ENCODE measurements at places on chromosomes 5 and 9.

GRCh38 chr5:135131801-135132680, 98.0 kb upstream of the PITX1 start:
- no peak for DNase-seq

- DNase-seq = no peak
Measured at GRCh38 chr5:142819292-142819691, 49.1 kb downstream of the ARHGAP26 start.

GRCh38 chr5:71786337-71787055, 67.4 kb downstream of the CARTPT start:
- DNase-seq = no peak

- no peak for DNase-seq
Measured at GRCh38 chr9:113882636-113883164, 6.6 kb downstream of the ZNF618 start.

- peak; percentile 60 for DNase-seq
Measured at GRCh38 chr5:16550316-16550952, 66.4 kb downstream of the RETREG1 start.

GRCh38 chr9:87160148-87161102, 213.1 kb upstream of the GAS1 start:
- no peak for DNase-seq

DNA sequence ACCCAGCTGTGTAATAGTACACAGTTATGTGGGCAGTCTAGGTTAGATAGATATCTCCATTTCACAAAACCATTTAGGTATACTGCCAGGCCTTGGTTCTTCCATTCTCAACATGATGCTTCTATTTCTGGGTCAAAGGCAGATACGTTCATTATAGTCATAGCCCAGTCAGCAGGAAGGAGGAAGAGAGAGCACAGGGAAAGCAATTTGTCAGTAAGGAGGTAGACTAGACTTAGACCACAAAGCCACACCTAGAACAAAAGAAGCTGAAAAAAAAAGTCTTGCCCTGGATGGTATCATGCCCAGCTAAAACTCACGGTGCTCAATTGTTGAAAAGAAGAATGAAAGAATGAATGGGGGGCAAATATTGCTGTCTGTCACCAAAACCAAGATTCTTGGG, 7.6 kb downstream of the INVS start:
- no peak for DNase-seq

GRCh38 chr5:53512539-53512938, 32.1 kb downstream of the FST start:
- DNase-seq = no peak

DNA sequence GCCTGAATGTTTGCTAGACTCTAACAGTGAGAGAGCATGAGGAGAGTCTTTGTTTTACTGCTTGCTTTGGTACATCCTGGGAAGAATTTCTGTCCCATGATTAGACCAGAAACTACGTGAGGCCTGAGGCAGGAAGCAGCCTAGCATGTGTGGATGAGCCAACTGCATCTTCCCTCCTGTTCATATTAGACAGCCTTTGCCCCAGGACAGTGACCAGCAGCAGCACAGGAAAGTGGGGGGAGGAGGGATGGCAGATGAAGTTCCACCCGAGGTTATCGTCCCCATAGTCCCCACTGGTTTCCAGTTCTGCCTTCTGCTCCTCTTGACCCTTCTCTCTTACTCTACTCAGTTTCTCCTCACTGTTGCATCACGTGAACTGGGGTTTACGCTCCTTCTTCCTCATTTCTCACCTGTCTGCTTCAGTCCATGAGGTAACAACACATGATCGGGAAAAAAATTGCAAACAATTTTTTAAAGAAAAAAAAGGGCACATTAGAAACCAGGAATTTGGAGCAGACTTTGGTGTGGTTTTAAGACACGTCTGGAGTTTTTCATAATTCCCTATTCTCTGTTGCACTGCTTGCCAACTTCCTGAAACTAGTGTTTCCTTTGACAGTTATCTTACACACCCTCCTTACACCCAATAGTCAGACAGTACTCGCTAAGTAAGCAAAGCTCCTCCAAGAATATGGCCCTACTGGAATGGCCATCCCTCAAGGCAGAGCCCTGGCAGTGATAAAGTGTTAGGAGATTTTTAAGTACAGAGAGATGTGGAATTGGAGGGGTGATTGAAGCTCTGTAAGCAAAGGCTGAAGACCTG, 84.1 kb downstream of the SNX18 start:
- no peak for DNase-seq

GRCh38 chr5:133917785-133918184, 50.6 kb downstream of the C5orf15 start:
- no peak for DNase-seq

- no peak for DNase-seq
Measured at GRCh38 chr9:92517046-92517445, 18.7 kb downstream of the ECM2 start.

DNA sequence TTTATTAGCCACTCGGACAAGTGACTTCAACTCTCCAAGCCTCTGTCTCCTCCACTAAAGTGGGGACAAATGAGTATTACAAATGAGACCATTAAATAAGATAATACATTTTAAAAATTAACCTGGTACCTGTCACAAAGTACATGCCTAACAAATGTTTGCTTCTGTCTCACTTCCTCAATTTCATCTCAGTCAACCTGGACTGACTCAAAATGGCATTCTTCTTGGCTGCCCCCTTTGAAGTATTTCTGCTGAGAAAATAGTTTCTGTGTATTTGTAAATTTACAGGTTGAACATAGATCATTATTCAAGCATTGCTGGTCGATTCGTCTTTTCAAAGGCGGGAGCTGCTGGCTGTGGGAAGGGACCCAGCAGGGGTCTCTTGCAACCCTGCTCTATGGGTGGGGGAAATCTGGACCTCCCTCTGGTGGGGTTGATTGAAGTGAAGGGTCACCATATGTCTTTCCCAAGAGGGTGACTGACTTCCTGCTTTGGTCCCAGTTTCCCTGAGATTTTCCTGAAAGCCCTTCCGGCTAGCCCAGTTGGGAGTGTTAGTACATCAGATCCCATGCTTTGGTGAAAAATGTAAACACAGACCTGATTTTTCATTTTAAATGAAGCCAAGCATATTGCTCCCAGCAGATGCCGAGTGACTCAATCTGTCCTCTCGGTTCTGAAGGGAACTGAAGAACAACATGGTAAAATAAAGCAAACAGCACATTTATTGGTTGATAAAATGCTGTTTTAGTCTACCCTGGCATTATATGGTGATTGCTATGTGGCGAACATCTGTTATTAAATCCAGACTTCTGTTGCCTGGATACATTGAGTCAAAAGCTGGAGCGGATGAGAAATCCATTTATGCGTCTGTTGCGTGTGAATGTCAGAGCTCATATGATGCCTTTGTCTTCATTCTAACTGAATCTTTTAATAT, 73.0 kb downstream of the KCNIP1 start:
- no peak for DNase-seq

DNA sequence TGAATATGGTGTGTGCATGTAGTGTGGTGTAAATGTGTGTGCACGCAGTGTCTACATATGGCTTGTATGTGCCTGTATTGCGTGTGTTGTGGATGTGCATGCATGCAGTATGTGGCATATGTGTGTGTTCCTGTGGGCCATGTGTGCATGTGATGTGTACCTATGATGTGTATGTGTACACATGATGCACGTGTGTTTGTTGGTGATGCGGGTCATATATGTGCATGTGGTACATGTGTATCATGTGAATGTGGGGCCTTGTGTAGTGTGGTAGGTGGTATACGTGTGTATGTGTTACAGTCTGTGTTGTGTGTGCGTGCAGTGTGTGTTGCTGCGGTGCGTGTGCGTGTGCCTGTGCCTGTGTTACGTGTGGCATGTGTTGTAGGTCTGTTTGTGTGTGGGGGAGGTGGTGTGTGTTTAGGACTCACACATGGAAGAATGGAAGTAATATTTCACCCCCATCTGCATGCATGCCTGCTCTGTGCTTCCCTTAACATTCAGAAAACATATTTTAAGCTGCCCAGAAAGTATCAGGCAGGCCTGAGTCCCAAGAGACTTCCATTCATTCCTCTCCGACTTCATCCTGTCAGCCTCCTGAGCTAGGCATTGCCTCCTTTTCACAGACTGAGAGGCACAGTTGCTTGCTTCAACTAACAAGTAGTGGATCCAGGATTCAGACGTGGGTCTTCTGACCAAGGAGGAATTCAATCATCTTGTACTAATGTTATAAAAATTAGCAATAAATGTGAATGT, 55.4 kb upstream of the RUFY1 start:
- DNase-seq = no peak

DNA sequence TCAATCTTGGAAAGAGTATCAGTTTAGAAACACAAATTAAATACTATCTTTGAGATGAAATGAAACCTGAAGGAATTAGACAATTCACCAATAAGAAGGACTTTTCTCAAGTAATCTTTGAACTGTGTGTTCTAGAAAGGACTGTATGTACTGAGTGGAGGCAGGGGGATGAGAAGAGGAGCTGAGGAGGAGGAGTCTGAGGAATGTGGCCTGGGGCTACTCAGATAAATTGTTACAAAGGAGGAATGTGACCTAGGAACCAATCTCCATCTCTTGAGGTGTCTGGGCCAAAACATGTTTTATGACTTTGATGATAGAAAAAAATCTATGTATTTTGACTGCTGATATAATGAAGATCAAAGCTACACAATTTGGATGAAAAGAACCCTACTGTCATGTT, 124.3 kb upstream of the ANKRD55 start:
- DNase-seq = no peak

- DNase-seq = no peak
Measured at GRCh38 chr5:104951829-104952228, 1389.2 kb upstream of the NUDT12 start.

GRCh38 chr5:73213566-73213998, 40.6 kb downstream of the TMEM174 start:
- DNase-seq = no peak

DNA sequence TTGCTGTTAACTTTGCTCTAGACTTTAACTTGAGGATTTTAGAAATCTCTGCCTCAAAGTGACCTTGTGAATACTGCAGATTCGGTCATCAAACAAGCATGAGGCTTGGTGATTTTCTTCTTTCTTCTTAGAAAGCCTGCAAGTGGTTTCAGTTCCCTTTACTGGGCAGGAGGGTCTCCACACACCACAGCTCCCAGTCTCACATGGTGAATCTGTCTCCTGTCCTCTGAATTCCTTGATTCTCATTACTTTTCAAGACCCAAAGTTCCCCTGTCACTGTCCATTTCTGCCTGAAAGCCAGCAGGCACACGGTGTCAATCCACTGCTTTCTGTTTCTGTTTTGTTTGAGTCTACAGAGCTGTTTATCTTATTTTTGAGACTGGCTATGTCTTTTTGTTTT, 14.1 kb downstream of the HSPB3 start:
- no peak for DNase-seq

- no peak for DNase-seq
Measured at GRCh38 chr5:9212605-9213004, 333.3 kb downstream of the SEMA5A start.

DNA sequence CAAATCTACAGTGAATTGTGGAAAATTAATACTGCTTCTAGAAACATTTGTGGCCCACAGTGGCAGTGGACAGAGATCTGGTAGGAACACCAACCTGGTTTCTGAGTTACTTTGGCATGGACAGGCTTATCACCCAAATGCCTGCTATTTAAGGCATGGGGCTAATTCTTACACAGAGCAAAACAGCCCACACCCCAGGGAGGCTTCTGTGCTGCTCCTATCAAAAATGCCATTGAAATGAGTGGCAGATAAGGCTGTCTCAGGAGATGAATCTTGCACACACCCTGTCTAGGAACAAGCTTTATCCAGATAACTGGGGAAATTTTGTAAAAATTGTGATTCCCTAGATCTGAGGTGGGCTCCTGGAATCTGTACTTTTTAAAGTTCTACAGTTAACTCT, 307.1 kb downstream of the TLE1 start:
- DNase-seq = no peak

- DNase-seq = no peak
Measured at GRCh38 chr9:98907055-98907454, 36.7 kb upstream of the COL15A1 start.

- DNase-seq = no peak
Measured at GRCh38 chr5:116097301-116097700, 12.5 kb downstream of the COMMD10 start.

- DNase-seq = no peak
Measured at GRCh38 chr5:151326266-151326665, 21.1 kb downstream of the SLC36A2 start.

GRCh38 chr5:88792144-88792840, 90.7 kb downstream of the MEF2C start:
- DNase-seq = no peak

DNA sequence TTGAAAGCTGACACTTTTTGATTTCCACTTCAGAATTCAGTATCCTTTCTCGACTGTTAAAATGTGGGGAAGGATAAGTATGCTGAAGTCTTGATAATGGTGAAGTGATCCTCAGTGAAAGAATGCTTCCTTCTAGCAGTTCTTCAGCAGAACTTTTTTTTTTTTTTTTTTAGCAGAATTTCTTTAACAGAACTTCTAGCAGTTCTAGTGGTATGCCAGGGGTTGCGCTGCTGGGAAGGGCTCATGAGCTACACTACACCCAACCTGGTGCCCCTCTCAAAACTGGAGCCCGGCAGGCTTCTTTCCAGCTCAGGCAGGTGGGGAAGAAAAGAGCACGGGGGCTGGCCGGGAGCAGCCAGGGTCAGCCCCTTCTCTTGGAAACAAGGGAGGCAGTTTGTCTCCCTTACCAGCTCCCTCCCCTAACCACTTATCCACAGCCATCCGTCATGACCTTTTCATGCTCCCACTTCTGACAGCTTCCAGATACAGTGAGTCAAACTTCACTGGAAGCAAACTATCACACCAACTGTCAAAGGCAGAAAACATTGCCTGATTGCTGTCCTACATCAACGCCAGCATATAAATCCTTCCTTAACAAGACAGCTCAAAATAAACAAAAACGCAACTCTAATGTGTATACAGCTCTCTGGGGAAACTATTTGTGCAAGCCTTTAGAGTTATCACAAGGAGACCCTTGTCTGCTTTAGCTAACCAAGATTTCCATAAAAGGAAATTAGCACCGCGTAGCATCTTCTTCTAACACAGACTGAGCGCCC, 211.5 kb downstream of the GAPVD1 start:
- DNase-seq = no peak

Data from ecto neural progenitor cell (in vitro differentiated cells).